Thoracic aorta (tissue), 2 donors: ENCODE measurements at places on chromosomes 11 and 22.
A peak's percentile ranks its signal among the peaks of the same experiment; 100 is the strongest.

DNA sequence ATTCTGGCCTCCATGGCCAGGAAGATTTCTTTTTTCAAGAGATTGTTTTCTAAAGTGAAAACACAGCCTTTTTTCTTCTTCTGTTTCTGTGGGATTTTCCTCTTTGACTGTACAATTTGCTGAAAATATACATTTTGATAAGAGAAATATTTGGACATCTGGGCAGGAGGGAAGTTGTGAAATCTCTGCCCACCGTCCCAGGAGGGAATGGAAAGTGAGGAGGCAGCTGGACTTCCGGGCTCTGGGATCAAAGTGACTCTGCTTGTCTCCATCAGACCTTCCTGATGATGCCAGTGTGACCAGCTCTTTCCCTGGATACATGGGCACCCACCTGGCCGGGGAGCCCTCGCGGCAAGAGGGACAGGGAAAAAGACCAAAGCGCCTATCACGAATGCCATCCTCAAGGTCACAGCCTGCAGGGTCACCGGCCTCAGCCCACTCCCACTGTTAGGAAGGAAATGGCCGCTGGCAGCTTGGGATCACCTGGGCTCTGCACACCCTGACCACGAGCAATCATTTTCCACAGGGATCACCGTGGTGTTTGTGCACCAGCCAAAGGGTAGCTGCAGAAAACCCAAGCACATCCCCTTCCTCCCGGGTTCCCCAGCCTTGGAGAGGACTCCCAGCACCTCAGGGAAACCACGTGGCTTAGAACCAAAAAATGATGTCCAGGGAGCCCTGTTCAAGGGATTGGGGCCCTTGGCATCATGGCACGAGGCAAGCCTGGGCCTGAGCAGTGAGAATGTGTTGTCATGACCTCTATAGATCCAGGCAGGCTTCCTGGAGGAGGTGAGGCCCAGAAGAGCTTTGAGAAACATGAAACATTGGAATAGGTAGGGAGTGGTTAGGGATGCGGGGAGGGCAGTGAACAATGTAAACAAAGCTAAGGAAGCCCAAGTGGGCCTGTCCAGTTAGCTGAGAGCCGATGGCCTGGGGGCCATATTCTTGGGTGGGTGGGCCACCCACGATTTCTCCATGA, 29.1 kb upstream of the CCND1 start:
- no peak for DNase-seq

DNA sequence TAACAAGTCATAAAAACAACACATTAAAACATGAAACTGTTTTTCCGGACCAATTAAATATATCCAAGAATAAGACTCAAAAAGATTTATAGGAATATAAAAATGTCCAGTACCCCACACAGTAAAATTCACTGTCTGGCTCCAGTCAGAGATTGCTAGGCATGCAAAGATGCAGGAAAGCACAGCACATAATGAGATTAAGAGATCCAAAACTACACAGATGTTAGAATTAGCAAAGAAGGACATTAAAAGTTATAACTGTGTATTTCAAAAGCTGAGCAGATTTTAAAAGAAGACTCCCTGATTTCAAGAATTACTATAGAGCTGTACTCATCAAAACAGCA, 13.6 kb downstream of the LRRC75B start:
- no peak for DNase-seq

DNA sequence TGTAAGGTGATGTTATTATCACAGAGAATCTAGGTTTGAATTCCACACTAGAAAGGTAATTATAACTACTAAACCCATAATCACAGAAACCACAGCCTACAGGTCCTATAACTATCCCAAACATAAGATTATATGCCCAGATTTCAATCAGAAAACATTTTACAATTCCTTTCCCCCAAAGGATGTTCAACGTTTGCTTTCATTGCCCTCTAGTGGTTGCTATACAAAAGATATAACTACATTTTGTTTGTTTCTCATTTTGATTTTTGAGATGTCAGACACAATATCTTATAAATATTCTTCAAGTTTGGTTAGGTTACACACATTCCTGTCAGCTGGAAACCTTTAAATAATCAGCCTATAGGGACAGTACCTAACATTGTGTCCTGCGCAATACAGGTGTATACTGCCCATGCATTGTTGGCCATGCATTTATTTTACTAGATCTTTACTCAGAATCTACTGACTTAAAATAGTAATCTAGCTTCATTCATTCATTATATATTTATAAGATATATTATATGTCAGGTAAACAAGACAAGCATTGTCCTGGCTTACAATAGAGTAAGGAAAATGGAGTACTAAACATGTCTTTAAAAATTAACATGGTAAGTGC, 530.5 kb upstream of the CCDC90B start:
- DNase-seq, result no peak

DNA sequence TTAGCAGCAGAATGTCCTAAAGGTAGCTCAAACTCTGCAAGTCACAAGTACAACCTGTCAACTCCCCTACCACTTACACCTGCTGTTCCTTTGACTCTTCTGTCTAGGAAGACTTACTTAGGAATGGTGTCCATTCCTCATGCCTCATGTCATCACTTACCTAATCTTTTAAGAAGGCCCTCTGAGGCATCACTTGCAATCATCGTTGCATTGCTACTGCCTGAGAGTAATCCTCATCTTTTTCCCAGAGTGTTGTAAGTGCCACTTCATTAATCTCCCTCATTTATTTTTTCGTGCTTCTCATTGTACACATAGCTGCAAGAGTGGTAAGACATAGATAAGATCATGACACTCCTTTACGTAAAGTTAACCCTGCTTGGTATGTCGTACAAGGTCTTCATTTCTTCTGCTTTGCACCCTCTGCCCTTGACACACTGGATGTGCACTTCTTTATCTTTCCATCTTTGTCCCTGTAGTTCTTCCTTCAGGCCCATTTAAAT, 54.6 kb downstream of the SFI1 start:
- no peak for DNase-seq

DNA sequence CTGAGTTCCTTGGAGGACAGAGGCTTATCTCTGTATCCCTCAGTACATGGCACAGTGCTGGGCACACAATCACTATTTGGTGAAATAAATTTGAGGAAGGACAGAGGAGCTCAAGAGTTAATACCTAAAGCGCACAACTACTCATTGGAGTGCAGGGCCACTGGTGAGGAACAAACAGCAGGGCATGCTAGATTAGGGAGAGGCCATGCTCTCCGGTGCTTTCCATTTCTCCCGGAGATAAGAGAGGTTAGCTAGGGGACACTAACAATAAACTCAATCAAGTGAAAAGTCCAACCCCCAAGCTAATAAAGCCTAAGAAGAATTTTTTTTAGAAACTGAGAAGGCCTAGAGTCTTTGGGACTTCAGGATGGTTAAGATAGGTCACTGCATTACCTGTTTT, 29.1 kb downstream of the NFRKB start:
- DNase-seq, result no peak

GRCh38 chr11:57397394-57397990, 7.0 kb upstream of the PRG2 start:
- no peak for DNase-seq

GRCh38 chr11:77729063-77729462, 91.5 kb downstream of the RSF1 start:
- no peak for DNase-seq

GRCh38 chr11:126772267-126772666, 228.3 kb downstream of the KIRREL3 start:
- no peak for DNase-seq

GRCh38 chr22:17786435-17787161, 12.3 kb upstream of the BID start:
- no peak for DNase-seq

DNA sequence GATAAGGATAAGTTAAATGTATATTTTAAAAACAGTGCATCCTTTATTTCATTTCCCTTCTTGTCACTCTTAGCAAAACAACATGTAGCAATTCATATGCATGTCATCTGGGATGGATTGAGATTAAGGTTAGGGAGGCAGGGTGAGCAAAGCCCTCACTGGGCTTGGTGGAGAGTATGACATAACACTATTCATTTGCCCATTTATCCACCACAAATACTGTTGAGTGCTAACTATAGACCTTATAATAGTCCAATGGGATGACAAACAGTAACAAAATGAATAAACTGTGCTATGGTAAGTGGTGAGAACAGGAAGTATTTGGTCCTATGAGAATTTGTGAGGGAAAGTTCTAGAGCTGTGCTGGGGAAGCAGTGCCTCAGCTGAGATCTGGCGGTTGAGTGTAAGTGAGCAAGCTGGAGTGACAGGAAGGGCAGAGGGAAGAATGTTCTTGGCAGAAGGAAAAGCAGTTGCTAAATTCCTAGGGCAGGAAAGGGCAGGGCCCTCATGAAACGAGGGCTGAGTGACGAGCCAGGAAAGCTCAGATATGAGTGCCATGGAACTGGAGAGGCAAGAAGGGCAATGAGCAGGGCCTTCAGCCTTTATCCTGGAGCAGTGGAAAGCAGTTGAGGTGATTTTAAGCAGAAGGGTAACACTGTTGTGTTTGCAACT, 6.7 kb downstream of the HSD17B12 start:
- peak; percentile 7 for DNase-seq

- no peak for DNase-seq
These were observed 17.2 kb downstream of the CREB3L1 start for GRCh38 chr11:46294365-46295309.

DNA sequence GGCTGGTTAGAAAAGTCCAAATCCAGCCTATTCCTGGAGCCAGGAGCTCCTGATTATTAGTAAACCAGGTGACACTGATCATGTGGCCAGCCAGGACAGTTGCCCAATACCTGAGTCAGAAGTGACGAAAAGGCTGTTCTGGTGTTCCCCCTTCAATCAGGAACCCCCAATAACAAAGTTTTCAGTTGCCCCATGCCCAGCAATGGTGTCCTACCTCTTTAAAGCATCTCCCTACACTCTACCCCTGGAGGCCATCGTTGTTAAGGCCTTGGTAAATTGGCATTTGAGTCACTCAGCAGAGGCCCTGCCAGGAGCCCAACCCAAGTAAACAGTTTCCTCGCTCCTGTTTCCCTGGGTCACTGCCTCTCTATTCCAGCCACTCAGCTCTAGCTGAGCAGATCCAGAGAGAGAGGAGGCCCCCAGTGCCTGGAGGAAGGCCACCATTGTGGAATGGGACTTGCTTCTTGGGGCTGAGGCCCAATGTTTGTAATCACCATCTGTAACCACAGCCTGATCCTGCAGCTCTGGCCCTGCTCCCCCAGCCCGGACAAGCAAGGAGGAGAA, 25.0 kb downstream of the ARHGAP1 start:
- no peak for DNase-seq

GRCh38 chr11:27509908-27510307, 3.3 kb upstream of the LIN7C start:
- no peak for DNase-seq

DNA sequence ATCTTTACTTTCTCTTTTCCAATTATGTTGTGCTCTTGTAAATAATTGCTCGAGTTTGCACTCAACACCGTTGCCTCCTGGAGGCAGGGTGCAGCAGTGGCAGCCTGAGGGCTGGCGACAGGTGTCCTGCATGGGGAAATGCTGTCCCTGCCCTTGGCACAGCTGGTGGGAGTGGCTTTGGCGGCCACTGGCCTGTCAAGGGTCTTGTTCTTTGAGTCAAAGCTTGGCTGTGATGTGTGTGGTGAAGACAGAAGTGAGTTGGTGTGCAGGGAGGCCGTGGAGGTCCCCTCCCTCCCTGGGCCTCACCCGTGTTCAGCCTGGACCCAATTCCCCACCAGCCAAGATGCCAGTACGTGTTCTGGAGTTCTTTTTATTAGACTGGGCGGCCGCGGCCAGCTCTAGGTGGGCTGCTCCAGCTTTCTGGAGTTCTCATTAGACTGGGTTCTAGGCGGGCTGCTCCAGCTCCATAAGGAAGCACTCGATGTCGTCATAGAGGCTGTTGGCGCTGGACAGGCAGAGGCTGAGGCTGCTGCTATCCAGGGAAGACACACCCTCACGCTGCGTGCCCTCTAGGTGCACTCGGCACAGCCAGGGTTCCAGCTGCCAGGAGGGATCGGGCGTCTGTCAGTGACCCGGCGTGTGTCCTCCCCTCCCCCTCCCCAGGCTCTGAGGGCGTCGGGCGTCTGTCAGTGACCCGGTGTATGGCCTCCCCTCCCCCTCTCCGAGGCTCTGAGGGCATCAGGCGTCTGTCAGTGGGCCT, 3.4 kb downstream of the IRF7 start:
- no peak for DNase-seq
